ENCODE measurements at places on chromosomes 12 and 14.

DNA sequence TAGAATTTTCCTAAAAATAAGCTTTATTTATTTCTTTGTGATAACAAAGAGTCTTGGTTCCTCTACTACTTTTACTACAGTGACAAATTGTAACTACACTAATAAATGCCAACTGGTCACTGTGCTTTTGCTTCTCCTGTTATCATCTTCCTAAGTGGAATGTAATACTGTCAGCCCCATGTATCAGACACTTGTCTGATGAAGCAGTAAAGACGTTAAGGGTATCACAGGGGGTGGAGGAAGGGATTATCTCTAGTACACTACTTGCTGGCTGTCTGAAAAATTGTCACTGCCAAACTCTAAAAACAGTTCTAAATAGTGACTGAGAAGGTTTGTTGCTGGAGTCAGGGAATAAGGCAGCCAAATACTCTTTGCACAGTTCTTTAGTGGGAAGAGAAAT is 11.3 kb downstream of the ASB8 start:
- DNase-seq, result no peak

- no peak for DNase-seq
Measured at GRCh38 chr12:81588235-81589008, 170.7 kb downstream of the PPFIA2 start.

DNA sequence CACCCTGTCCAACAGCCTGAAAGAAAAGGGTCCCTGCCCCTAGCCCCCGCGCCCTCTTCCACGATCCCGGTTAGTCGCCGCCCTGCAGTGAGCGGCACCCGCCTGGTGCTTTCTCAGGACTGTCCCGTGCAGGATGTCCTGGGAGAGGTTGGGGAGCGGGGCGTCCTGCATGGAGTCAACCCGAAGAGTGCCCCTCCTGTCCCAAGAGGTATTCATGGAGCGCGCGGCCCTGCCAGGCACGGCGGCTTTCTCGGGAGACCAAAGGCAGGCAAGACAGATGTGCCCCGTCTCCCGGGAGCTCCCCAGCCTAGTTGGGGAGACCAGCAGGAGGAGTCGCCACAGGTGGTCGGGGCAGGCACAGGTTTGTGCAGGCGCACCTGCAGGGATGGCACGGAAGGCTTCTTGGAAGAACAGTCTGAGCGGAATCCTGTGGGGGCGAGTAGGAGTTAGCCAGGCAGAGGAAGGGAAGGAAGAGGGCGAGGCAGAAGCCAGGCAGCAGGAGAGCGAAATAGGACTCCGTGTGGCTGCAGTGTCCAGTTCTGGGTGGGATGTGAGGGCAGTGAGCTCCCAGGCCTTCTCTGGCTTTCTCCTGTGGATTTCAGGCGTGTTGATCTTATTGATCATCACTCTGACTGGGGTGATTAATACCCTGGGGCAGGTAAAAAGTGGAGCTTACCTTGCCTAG is 723 bp downstream of the SIVA1 start:
- DNase-seq, result no peak

DNA sequence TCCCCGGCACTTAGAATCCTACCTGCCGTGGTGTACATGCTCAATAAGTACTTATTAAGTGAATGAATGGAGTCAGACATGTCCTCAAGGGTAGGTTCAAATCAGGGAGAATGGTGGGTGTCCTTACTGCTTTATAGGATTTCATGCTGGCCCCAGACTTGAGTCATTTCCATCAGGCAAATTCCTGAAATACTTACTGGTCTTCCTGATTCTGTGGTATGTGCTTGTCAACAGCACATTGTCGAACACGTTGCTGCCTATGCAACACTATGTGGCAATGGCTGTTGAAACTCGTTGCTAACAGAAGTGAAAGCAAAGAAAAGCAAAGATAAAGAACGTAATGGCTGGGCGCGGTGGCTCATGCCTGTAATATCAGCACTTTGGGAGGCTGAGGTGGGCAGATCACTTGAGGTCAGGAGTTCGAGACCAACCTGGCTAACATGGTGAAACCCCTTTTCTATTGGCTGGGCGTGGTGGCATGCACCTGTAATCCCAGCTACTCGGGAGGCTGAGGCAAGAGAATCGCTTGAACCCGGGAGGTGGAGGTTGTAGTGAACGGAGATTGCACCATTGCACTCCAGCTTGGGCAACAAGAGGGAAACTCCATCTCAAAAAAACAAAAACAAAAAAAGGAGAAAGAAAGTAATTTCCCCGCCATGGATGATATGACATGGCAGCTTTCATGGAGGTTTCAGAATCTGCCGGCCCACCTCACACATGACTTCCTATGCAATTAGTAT is 214.9 kb downstream of the ZFP36L1 start:
- no peak for DNase-seq

- DNase-seq, result no peak
Measured at GRCh38 chr12:81461163-81461562, 298.0 kb downstream of the PPFIA2 start.

DNA sequence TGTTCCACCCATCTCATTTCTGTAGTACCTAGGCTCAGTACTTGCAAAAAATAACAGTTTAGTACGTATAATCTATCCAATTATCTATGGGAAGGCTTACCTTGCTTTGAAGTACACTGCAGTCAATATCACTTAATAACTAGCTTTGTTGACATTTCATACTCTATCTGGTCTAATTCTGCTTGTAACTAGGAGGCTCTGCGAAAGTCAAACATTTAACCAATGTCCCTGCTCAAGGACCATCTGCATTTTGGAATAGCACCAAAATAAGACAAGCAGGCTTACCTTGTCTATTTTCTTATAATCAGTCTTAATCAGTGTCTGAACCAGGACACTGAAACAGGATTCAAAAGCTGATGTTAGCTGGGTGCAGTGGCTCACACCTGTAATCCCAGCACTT is 39.9 kb downstream of the SLC25A47 start:
- DNase-seq, result no peak

GRCh38 chr14:65927931-65928356 is 515.4 kb downstream of the FUT8 start:
- peak; percentile 65 for DNase-seq

GRCh38 chr12:57741844-57742738 is 2.7 kb upstream of the TSPAN31 start:
- peak; percentile 59 for DNase-seq

- no peak for DNase-seq
Measured at GRCh38 chr12:14514154-14514842, 53.4 kb downstream of the PLBD1 start.

DNA sequence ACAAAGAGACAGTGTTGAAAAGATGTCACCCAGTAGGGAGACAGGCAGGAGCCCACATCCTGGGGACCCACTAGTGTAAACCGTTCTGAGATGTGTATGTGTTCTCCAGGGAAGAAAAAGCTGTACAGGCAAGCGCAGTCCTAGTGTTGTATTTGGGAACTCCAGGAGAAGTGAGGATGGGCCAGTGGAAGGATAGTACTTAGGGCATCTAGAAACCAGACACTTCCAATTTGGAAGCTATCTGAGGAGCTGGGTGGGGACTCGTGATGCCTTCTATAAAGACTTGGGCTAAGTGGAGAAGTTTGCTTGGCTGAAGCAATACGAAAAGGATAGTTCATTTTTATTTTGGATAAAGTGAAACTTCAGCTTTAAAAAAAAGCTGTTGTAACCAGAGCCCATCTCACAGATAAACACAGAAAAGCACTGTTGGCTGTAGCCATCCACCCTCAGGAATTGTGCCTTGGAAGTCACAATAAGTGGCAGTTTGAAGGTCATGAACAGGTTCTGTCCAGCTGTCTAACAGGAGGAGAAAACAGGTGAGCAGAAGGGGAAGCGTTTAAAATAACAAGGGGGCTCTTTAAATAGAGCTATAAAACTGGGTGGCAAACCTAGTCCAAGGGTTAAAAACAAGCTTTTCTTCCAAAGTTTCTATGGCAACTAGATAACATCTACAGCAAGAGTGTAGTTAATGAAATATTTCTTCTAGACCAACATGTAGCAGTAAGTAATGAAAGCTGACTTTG is 108.0 kb upstream of the ARHGAP5 start:
- DNase-seq, result no peak

GRCh38 chr12:3106579-3106978 is 29.4 kb downstream of the TSPAN9 start:
- no peak for DNase-seq

DNA sequence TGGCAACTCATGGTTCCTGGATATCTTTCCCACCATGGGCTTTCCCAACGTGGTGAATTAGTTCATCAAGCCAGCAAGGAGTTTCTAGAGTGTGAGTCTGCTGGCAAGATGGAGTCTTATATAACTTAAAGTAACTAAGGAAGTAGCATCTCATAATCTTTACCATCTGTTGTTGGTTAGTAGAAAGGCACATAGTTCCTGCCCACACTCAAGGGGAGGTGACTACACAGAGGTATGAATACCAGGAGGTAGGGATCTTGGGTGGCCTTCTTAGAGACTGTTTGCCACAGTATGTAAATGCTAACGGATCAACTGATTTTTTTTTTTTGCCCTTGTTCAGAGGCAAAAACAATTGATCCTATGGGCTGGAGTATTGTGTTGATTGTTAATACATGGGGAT is 446.9 kb downstream of the ATP23 start:
- no peak for DNase-seq

DNA sequence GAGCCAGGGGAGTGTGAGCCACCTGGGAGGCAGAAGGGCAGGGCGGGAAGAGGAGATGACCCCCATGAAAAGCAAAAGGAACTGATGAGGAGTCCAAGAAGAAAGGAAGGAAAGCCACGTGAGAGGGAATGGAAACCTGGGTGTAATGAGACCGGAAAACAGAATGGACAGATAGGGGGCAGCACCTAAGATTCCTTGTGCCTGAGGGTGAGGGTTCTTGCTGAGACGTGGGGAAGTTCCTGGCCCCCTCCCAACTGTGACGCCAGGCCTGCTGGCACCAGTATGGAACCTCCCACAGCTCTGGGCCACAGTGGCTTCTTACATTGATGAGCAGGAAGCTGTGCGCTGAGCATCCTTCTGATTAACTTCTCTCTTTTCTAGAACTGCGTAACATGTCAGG is 30.8 kb downstream of the TTC7B start:
- DNase-seq, result no peak

DNA sequence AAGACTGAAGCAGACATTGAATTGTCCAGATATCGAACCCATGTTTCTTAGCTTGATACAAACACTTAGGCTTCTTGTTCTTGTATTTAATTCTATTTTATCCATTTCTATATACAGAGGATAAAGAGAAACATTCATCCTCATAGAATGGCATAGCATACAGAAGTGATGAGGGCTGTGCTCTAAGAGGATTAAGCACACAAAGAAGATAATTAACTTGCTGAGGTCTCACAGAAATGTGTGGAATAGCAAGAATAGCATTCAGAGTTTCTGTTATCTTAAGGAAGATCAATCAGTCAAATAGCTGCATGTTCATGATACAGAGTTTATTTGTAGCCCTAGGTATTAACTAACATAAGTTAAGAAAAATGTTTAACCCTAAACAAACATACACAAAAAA is 27.3 kb upstream of the STRAP start:
- no peak for DNase-seq

DNA sequence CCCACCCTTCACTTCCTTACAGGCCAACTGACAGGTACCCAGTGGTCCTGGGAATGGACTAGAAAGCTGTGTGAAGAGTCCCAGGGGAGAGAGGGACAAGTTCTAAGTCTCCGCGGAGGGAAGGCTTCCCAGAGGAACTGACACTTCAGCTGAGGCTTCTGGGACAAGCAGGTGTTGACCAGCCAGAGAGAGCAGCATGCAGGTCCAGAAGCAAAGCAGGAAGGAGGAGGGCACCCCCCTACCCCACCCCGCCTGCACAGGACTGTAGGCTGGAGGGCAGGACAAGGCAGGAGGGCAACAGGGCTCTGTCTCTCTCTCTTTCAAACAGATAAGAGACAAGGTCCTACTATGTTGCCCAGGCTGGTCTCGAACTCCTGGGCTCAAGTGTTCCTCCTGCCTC is 58.2 kb upstream of the CORO1C start:
- no peak for DNase-seq

- no peak for DNase-seq
Measured at GRCh38 chr12:124188084-124188483, 106.8 kb upstream of the RFLNA start.

- no peak for DNase-seq
Measured at GRCh38 chr12:4174417-4174816, 99.1 kb upstream of the CCND2 start.

GRCh38 chr12:98737322-98737712 is 92.2 kb downstream of the APAF1 start:
- no peak for DNase-seq

GRCh38 chr14:102751088-102751487 is 26.2 kb upstream of the TRAF3 start:
- DNase-seq, result no peak

DNA sequence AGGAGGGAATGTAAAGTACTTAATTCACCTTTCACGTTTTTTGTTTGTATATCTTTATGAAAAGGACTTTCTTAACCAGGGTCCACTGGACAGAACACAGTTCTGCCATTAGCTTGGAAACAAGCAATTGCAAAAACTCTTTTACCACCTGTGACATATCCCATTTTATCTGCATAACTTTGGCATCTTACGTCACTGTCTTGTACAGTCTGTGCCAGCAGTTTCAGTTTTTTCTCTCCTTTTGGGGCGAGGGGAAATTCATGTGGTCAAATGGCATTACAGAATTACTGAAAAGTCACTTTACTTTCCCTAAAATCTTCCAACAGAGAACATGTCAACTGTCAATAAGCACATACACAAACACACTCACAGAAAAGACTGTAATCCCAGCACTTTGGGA is 43.7 kb upstream of the SELPLG start:
- no peak for DNase-seq

- DNase-seq, result no peak
Measured at GRCh38 chr12:92085736-92086040, 60.0 kb downstream of the BTG1 start.

DNA sequence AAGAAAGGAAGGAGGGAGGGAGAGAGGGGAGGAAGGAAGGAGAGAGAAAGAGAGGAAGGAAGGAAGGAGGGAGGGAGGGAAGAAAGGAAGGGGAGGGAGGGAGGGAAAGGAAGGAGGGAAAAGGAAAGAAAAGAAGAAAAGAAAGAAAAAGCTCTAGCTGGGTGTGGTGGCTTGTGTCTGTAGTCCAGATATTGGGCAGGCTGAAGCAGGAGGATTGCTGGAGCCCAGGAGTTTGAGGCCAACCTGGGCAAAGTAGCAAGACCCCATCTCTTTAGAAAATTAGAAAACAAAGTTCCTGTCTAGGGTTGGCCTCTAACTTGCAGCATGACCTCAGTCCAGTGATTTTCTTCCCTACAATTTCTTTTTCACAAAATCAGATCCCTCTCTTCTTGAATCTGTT is 208.2 kb upstream of the NUDT4 start:
- DNase-seq, result no peak

- DNase-seq, result no peak
Measured at GRCh38 chr14:60695327-60695726, 28.8 kb downstream of the SIX4 start.

DNA sequence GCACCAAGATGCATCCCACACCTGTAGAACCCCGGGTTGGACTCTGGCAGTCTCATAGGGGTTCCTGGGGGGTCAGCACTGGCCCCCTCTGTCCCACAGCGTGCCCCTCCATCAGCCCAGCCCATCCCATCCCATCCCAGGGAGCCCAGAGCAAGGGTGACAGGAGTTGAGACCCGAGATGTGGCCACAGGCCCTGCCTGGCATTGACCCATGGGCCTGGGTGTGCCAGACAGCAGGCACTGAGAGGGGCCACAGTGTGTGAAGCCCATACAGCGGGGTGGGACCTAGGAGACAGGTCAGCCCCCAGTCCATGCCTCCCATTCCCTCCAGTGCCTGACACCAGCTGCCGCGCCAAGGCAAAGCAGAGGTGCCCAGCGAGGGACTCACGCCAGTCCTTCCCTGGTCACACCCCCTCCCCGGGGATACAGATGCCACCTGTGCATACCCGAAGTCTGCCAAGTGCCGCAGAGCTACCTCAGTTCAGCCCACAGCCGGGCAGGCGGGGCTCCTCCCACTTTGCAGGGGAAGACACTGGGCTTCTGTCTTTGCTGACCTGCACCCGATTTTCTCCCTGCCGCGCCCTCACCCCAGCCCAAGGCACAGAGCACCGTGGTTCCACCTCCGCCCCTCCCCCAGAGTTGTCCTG is 50.4 kb downstream of the CYP46A1 start:
- no peak for DNase-seq

Measured in stimulated activated CD4-positive, alpha-beta T cell treated with anti-CD3 and anti-CD28 coated beads, Interleukin-4, amount 100 ng/mL, for 48 hours (primary cell).